Stimulated activated CD4-positive, alpha-beta T cell treated with anti-CD3 and anti-CD28 coated beads, Interleukin-1b, Interleukin-23, amount 100 ng/mL, for 48 hours (primary cell): ENCODE measurements at places on chromosomes 16 and 17.

- DNase-seq, result peak; percentile 42
Measured at GRCh38 chr16:50841081-50841886, 99.4 kb downstream of the CYLD start.

GRCh38 chr16:10616419-10616755 is 36.0 kb upstream of the EMP2 start:
- no peak for DNase-seq

- DNase-seq, result no peak
Measured at GRCh38 chr17:5077781-5078105, 524 bp upstream of the ZFP3 start.

- no peak for DNase-seq
Measured at GRCh38 chr16:26889740-26890139, 177.0 kb upstream of the C16orf82 start.

- DNase-seq, result no peak
Measured at GRCh38 chr17:18851201-18851600, 6.7 kb upstream of the PRPSAP2 start.

DNA sequence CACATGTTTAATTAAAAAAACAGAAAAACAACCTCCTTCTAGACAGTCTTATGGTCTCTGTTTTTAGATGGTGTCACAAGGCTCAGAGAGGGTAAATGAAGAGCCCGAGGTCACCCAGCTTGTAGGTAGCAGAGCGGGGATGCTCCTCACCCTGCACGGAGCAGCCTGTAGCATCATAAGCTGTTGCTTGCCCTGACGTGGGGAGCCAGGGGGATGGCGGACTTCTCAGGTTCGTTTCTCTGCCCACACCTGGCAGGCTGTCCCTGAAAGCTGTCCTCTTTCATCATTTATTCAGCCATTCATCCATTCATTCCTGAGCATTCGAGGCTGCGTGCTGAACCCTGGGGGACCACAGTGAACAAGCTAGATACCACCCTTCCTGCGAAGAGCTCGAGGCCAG is 75.7 kb upstream of the KSR1 start:
- DNase-seq, result no peak

DNA sequence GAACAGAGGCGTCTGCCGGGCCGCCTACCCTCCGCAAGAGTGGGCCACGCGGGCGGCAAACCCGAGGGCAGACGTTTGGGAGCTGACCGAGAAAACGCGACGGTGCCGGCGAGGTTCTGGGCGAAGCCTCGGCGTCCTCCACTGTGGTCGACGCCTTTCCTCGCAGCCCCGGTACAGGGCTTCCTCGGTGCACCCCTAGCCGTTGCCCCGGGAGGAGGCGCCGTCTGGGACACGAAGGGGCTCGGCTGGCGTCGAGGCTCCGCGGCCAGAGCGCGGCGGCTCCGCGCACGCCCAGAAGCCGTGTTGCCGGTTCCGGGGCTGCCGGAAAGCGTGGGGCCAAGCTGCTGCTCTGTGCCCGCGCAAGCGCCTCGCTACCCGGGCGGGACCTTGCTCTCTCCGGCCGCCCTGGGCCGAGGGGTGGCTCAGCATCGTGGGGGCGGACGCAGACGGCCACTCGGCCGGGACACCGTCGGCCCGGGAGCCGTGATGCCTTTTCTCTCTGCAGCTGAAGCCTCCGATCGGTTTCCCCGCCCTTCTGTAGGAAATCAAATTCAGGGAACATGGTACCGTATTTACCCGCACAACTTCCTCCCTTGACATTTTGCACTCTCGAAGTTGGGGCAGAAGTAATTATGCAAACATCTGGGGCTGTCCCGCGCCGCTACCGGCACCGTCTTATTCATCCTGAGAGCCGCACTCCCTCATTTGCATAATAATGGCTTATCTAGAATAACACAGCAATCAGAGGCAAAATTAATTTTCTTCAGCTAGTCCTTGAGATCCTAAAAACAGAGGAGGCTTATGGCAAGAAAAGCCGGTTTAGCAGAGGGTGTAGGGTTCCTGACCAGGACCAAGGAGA is 7.3 kb upstream of the CBX8 start:
- DNase-seq, result peak; percentile 84

- DNase-seq, result no peak
Measured at GRCh38 chr16:75225092-75225491, 6.3 kb downstream of the CTRB1 start.

DNA sequence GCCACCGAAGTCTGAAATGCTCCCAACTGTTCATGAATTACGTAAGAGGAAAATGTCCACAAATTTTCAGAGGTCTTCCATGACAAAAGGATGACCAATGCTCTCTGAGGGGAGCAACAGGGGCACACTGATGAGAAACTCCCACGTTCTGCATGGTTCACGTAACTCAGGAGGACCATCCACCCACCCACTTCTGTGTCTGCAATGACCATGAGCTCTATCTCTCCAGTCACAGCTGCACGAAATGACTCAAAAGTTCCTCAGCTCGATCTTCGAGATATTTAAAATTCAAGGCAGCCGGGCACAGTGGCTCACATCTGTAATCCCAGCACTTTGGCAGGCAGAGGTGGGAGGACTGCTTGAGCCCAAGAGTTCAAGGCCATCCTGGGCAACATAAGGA is 15.8 kb downstream of the WDR45B start:
- no peak for DNase-seq

GRCh38 chr17:62064029-62064790 is 868 bp downstream of the MED13 start:
- no peak for DNase-seq

DNA sequence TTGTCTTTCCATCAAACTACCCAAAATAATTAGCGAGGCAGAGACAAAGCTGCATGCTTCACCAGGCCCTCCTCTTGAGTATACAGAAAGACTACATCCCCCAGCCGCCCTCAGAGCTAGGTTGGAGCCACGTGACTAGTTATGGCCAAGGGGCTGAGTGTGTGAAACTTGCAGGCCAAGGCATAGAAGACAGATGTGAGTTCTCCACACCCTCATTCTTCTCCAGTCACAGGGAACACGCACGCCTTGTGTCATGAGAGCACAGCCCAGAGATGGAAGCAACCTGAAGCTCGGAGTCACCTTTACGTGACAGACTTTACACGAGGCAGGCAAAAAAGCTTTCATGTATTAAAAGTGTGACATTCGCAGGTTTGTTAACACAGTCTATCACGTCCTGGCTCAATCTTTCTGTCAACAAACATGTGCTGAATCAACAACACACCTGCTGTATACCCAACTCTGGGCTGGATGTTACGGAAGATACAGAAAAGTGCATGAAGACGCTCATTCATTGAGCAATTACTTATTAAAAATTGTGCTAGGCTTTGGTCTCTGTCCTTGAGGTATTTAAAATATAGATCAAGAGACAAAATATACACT is 38.3 kb downstream of the STX8 start:
- DNase-seq, result no peak

DNA sequence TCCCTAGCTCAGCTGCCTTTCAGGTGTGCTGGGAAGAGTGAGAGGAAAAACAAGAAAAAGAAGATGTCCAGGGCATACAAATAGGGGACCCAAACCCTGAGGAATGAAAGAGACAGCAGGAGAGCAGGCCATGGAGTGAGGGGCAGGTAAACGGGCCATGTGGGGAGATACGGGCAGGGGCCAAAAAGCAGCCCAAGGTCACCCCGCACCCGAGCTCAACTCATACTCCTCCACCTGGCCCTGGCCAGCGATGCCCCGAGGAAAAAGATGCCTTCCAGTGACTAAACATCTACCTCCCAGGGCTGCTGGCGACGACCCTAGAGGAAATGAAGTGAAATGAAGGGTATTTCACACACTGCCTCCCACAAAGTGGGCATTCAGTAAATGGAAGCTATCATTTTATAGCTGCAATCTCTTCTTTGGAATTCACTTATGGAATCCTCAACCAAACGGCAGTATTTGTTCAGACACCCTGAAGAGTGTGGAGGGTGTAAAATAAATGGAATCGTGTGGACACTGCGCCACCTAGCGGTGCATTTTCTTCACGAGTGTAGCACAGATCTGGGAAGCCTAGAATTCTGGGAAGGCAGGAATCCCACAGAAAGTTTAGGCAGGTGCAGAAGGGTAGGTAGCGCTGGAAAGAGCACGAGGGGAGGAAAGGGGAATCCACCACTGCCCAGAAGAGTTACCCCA is 14.9 kb downstream of the ELAC2 start:
- DNase-seq, result peak; percentile 16

DNA sequence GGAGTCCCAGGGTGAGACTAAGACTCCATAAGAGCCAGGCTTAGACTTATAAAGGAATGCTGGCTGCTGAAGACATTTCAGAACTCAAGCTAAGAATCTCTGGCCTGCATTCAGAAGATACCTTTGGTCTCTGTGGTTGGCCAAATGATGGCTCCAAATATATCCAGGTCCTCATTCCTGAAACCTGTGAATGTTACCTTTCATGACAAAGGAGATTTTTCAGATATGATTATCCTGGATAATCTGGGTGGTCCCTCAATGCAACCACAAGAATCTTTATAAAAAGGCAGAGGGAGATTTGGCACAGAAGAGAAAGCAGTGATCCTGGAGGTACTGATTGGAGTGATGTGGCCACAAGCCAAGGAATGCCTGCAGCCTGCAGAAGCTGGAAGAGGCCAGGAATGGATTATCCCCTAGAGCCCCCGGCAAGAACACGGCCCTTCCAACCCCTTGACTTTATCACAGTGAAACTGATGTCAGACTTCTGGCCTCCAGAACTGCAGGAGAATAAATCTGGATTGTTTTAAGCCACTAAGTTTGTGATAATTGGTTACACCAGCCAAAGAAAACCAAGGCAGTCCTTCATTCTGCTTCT is 253.3 kb downstream of the SLC39A11 start:
- DNase-seq, result no peak

- no peak for DNase-seq
Measured at GRCh38 chr16:84458606-84459532, 45.6 kb downstream of the MEAK7 start.

- DNase-seq, result peak; percentile 78
Measured at GRCh38 chr17:76199469-76199868, 40.8 kb downstream of the RNF157 start.

DNA sequence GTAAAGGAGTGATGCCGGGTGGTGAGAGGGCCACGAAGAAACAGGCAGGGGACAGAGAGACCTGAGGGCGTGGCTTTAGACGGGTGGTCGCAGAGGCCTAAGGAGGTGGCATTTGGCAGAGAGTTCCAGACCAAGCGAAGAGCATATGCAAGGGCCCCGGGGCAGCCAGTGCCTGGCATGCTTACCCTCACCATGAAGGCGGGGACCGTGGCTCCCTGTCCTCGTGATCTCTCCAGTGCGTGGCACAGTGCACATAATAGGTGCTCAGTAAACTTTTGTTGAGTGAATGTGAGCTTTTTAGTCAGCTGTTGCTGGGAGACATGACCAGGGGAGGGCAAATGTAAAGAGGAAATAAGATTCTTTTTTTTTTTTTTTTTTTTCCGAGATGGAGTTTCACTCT is 245.6 kb upstream of the GSE1 start:
- DNase-seq, result no peak

- no peak for DNase-seq
Measured at GRCh38 chr16:22915003-22915402, 101.0 kb downstream of the HS3ST2 start.

GRCh38 chr16:81642943-81643342 is 136.1 kb upstream of the PLCG2 start:
- DNase-seq, result no peak

- DNase-seq, result no peak
Measured at GRCh38 chr17:66843627-66844026, 8.7 kb downstream of the CACNG5 start.

GRCh38 chr16:30491744-30492308 is 19.3 kb downstream of the ITGAL start:
- DNase-seq, result no peak

GRCh38 chr17:80803451-80804428 is 187.9 kb upstream of the CHMP6 start:
- DNase-seq, result no peak

DNA sequence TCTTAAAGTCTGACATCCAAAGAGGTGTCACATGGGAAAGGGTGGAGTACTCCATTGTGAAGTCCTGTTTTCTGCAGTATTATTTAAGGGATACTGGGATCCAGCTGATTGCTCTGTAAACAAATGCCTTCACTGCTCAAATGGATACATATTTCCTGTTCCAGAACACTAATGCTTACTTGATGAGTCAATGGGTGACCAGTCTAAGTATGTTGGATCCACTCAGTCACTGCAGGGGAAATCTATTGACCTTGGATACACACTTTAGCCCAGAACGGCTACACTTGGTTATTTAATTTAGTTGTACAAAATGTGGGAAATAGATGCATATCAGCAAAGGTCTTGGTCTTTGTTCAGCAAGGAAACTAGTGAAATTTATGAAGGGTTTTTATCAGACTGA is 261.4 kb downstream of the MAP2K4 start:
- no peak for DNase-seq

- DNase-seq, result no peak
Measured at GRCh38 chr17:60610473-60610872, 10.5 kb downstream of the PPM1D start.

GRCh38 chr16:12146966-12147365 is 170.4 kb downstream of the SNX29 start:
- DNase-seq, result no peak

- DNase-seq, result no peak
Measured at GRCh38 chr16:2497695-2498484, 15.9 kb upstream of the ATP6V0C start.

- no peak for DNase-seq
Measured at GRCh38 chr17:51359055-51359454, 98.7 kb downstream of the UTP18 start.

- no peak for DNase-seq
Measured at GRCh38 chr16:47712276-47713224, 251.4 kb downstream of the PHKB start.
